Nasal cavity respiratory epithelium epithelial cell of viscerocranial mucosa (primary cell): ENCODE measurements at places on chromosomes 7 and 10. TPM values are rescaled to one million over a fixed set of nuclear protein-coding genes. Genes with fewer than 3 reads are reported as not detected.

ASB10 gene
- not detected in 2 replicates for total RNA-seq

GAD2 gene
- not detected in 2 replicates for total RNA-seq

EPC1 gene
- total RNA-seq, result 20.5 and 29.1 TPM in 2 replicates

PNLIPRP1 gene
- not detected in 2 replicates for total RNA-seq

MKX gene
- total RNA-seq, result 1.3 and 1.7 TPM in 2 replicates

MINDY4 gene
- total RNA-seq, result 1.4 and 3.5 TPM in 2 replicates

SORCS1 gene
- total RNA-seq, result not detected in 2 replicates

ZNF862 gene
- total RNA-seq, result 7.2 and 12.7 TPM in 2 replicates

POU6F2 gene
- not detected in 2 replicates for total RNA-seq

FAM25G gene
- total RNA-seq, result 10.9 TPM in 1 of 2 replicates, not detected in the other

LIPF gene
- not detected in 2 replicates for total RNA-seq

ZC3HAV1L gene
- total RNA-seq, result 4.8 and 19.4 TPM in 2 replicates

C10orf143 gene
- 0.34 and 0.78 TPM in 2 replicates for total RNA-seq

GPR85 gene
- 0.34 and 3.6 TPM in 2 replicates for total RNA-seq

TMEM236 gene
- total RNA-seq, result under 0.01 and 0.07 TPM in 2 replicates

SSC4D gene
- total RNA-seq, result 1.0 and 17.3 TPM in 2 replicates

GIMAP7 gene
- total RNA-seq, result not detected in 2 replicates
